HEK293T (cell line): ENCODE measurements at places on chromosomes 2 and 18.

DNA sequence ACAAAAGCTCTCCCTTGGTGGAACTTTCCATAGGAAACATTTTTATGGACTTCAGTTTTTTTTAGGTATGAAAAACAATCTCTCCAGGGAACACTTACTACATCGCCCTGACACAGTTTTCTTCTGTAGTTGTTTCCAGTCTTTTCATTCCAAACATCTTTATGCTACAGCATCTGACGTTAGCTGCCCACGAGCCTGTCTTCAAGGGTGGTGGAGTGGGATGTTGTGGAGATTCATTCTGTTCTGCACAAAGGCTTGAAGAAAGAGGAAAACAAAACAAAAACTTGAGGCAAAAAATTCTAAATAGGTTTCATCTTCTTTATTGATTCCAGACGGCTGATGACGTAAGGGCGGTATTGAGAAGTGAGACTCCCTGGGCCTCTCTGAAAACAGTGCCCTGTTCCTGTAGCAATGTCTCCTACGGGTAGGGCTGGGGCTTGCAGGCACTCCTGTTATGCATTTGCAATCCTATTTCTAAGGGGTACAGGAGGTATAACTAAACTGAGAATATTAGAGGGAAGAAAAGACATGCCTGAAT lies 375.0 kb downstream of the RNF144A start:
- no peak for DNase-seq

DNA sequence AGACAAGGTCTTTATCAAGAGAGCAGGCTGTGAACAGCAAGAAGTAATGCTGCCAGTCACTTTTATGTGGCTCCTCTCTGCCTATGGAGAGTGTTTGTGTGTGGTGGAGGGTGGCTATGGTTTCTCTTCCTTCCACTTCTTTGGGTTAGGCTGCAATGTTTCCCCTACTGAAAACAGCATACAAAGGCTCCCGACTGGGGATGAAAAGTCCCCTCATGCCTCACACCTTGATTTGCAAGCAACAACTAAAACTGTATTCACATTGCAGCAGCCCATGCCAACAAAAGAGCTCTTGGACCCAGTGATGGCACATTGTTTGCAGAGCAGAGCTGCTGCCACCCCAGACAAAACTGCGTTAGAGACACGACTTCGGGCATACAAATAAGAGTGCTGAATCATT lies 301.6 kb downstream of the SLC8A1 start:
- no peak for DNase-seq

DNA sequence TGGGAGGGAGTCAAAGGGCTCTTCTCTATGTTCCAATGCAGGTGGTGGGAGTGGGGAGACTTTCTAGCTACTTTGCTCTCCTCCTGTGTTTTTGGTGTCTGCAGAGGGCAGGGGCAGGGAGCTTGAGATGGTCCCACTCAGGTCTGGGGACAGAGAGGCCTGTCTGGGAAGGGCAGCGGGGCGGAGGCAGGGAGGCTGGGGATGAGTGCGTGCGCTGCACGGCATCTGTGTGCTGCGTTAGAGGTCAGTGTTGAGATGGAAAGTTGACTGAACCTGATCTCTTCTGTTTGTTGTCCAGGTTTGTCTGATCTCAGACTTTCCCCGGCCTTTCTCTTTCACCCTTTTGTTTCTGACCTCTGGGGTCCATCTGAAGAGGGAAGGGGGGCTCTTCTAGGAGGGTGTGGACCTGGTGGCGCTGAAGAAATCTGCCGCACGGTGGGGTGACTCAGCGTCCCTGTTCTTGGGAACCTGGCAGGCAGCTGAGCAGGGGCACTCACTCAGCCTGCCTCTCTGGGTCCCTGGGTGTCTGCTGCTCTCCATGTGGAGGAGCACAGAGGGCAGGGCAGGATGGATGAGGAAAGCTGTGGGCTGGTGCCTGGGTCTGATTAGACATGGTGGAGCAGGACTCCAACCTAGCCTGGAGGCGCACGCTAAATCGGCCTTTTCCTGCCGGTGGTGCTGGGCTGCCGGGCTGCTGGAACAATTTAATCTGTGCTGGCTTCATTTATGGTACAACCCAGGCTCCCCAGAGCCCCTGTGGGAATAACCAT lies 24.1 kb downstream of the IGFBP2 start:
- no peak for DNase-seq

DNA sequence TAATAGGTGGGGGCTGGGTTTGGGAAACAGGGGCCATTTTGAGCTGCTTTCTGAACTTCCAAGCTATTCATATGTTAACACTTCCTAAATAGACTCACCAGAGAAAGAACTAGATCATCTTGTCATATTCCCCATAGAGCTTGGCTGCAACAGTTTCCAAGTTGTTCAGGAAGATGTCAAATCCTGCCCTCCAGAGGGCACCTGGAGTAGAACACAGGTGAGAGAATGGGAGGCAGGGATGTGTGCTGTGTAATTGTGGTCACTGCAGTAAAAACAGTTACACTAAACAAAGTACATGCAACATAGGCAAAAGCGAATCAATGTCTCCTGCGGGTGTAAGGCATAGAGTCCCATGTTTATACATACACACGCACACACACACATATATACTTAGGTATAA lies 34.5 kb upstream of the LRRC30 start:
- DNase-seq: no peak

- DNase-seq: no peak
Measured at GRCh38 chr18:26862084-26862483, 3.4 kb downstream of the AQP4 start.

DNA sequence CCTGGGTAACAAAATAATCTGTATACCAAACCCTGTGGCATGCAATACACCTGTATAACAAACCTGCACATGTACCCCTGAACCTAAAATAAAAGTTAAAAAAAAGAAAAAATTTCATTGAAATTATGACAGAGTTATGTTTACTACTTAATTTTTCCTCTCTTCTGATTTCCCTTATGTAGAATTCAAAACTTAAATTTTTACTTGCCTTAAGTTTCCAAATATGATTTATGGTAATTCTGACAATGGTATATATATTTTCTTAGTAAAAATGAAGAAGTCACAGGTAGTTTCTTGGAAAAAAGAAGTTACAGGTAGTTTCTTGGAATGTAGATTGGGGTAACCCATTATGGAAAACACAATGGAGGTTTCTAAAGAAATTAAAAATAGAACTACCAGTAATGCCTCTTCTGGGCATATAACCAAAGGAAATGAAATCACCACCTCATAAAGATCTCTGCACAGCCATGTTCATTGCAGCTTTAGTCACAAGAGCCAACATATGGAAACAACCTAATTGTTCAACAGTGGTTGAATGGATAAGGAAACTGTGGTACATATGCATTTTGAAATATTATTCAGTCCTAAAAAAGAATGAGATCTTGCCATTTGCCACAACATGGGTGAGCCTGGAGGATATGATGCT lies 164.9 kb downstream of the BABAM2 start:
- DNase-seq: no peak
